ENCODE measurements at places on chromosomes 1 and 21.

GRCh38 chr1:43008115-43009060 is 49.7 kb upstream of the SLC2A1 start:
- DNase-seq = no peak

DNA sequence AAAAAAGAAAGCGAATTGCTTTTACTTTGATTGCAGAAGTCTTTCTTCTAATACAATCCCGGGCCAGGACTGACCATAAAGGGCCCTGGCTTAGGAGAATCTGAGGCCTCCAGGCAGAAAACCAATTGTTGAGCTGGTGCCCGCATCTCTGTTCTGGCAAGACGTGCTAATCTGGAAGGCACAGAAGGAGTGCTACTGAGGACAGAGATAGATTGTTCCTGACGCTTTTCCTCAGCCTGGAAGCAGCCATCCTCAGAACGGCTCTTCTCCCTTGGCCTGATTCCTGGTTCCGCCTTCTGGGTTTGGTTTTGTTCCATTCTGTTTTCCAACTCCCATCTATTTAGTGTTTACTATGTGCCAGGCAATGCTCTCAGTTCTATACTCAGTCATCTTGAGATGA is 44.8 kb upstream of the SPOCD1 start:
- no peak for DNase-seq

GRCh38 chr1:12450090-12450755 is 167.8 kb downstream of the DHRS3 start:
- no peak for DNase-seq

GRCh38 chr1:223183268-223183862 is 40.3 kb upstream of the TLR5 start:
- no peak for DNase-seq

DNA sequence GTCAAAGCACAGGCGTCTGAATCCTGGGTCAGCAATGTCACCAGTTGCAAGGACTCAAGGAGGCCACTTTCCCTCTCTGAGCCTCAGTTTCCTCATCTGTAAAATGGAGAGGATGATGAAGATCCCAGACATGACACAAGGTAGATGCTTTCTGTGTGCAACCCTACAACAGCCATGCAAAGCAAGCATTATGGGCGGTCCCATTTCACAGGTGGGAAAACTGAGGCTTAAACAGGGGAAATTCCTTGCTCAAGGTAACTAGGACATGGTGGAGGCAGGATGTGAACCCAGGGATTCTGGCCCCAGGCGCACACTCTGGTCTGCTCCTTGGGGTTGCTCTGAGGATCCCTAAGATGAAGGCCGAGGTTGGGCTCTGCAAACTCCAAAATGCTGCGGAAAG is 311.0 kb downstream of the PTPRU start:
- DNase-seq = no peak

GRCh38 chr1:240836271-240836670 is 224.3 kb upstream of the GREM2 start:
- DNase-seq = no peak

DNA sequence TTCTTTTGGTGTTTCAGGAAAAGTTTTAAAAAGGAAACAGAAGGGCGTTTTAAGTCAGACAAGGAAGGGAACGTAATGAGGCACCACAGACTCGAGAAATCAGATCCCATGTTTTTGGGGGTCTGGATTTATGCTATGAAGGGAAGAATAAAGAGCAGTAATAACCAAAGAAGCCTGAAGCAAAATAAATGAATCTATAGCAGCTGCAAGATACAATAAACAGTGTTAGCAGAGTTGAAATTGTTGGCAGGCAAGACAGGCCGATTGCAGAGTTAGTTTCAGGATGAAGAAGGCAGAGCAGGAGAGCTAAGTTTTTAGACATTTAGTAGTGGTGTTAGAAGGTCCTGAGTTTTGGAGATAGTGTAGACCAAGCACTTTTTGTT is 425 bp downstream of the DDR2 start:
- peak; percentile 49 for DNase-seq

GRCh38 chr1:167121375-167122120 is 27.7 kb downstream of the STYXL2 start:
- no peak for DNase-seq

DNA sequence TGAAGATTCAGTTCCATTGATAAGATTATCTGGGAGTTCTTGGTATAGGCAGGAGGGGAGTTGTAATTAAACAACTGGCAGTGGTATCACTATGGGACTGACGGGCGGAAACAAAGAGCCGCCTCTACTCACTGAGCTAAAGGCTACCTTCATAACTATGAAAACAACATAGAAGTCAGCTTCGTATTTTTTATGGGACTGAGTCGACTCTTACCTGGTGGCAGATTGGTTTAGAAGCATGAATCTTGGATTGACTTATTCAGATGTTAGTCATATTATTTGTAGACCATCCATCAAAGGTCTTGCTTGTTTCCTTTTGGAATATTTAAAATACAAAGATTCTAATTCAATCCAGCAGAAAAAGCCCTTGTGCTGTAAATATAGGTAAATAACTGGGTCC is 6.3 kb upstream of the HHIPL2 start:
- no peak for DNase-seq

DNA sequence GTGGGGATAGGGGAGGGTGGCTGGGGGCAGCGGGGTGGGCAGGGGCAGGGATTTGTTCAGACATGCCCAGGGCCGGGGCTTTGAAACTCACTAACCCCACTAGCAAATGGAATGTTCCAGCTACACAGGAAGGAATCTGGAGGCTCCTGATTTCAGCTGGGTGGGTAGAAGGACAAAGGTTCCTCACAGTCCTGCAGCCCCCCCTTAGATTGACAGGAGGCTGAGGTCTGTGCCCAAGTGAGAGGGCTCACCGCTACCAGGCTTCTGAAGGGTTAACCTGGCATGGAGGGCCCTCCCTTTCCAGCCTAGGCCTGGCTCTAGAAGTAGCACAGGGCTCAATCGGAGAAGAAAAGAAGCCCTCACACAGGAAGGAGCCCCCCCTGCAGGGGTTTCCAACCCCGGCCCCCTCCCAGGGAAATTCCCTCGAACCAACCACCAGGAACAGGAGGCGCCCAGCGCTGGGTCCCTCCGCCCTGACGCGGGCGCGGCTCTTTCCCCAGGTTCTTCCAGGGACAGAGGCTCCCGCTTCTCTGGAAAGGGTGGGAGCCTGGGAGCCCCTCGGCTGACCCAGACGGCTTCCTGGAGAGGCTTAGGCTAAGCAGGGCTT is 3.3 kb downstream of the EPHA2 start:
- peak; percentile 44 for DNase-seq

DNA sequence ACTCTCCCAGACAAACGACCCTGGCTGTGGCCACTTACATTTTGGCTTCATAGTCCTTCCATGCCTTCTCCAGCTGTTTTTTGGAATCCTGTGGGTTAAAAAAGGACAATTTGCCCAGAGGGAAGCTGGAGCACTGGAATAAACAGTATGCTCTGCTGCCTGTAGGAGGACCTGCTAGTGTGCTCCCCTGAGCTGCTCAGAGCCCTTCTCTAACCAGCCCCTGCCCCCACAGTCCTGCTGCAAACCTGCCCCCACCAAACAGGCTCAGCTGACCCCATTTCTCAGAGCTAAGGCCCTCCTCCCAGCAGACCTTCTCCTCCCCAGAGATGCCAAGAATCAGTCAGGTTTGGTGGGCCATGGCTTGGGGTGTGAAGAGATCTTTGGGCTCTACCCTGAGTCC is 26.9 kb upstream of the TCEA3 start:
- DNase-seq = no peak

Data from IMR-90 (cell line).